ENCODE measurements at places on chromosomes 12 and 14.

DNA sequence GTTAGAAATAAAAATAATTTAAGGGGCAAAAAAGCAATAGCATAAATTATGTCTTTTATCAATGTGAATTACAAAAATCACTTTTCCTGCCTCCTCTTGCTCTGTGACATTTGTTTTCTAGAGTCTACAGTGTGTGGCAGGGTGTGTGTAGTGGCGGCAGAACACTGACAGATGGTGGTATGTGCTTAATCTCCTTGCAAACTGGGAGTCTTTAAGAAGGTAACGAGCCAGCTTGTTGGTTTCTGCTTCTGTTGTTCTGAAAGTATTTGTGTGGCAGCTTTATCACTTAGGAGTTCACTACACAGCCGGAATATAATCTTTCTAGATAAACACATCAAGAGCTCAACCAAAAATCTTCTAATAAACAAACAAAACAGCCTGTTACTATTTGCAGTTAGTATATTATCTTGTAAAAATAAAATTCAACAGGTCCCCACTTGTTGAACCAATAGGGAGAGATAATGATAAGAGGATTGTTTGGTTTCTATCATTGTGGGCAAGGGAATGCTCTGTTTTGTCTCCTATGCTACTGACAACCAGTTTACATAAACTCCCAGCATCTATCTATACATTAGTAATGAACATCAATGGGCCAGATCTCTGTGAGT, 13.0 kb downstream of the CDKL1 start:
- DNase-seq = no peak

- no peak for DNase-seq
These were observed 10.6 kb upstream of the TNFAIP2 start for GRCh38 chr14:103112400-103113243.

DNA sequence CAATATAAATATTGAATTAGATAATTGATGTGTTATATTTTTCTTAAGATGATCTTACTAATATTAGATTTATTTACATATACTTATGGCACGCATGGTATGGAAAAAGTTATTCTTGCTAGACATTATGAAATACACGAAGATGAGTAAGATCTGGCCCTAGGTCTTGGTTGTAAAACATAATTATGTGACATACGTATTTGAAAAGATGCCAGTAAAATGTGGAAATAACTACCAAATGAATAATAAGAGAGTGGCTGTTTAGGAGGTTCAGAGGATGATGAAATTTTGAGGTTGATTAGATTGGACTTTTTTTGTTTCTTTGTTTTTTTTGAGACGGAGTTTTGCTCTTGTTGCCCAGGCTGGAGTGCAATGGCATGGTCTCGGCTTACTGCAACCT, 41.3 kb downstream of the FANCM start:
- DNase-seq = no peak

DNA sequence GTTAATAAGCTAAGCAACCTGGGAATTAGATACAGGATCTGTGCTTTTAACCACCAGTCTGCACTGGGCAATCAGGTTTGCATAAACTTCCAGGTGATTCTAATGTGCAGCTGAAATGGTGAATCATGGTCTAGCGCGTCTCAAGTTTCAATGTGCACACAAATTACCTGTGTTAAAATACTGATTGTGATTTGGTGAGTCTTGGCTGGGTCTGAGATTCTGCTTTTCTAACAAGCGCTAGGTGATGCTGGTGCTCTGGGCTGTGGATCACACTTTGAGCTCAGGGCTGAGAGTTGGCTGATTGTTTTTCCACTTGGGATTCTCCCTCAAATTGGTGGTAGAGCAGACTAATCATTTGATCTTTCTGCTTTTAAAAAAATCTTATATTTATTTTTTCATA, 124.8 kb downstream of the C12orf75 start:
- no peak for DNase-seq

GRCh38 chr14:73455294-73455693, 3.1 kb downstream of the NUMB start:
- no peak for DNase-seq

DNA sequence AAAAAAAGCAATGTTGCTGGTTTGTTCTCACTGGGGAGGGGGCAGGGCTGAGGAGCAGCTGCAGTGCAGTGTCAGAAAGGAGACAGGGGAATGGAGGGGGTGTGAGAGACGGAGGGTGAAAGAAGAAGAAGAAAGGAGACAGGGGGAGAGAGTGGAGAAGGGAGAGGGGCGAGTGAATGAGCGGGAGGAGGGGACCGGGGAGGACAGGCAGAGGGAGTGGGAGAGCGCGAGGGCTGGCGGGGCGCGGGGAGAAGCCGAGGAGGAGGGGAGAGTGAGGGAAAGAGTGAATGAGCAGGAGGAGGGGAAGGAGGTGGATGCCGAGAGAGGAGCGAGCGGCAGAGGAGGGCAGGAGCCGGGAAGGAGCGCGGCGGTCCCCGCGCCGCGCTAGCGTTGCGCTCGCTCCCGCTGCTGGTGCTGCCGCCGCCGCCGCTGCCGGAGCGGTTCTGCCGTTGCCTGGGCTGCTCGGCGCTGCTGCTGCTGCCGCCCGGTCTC, at the start of gene NOVA1:
TSS of gene NOVA1 (minus strand) at position 445 of the 492 bp plus-strand sequence. CDS start 597 bp downstream, outside the sequence.
- DNase-seq = no peak

DNA sequence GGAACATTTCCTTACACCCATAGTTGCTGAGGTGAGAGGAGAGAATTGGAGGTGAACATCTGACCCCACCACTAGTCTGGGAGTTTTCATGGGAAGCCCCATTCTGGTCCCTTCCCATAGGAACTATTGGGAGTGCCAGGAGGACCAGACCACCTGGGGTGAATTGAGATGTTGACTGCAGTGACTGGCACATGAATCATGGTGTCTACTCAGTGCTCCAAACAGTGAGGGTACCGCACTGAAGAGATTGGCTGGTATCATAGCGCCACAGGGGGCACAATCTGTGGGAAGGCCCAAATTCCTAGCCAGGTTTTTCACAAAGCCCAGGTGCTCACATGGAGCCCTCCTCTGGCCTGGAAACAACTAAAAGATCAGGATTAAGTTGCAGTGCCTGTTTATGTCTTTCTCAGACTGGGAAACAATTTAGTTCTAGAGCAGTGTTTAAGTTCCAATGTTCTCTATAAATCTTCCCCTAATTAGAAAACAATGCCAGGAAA, 3.7 kb upstream of the RNASE9 start:
- DNase-seq = no peak

DNA sequence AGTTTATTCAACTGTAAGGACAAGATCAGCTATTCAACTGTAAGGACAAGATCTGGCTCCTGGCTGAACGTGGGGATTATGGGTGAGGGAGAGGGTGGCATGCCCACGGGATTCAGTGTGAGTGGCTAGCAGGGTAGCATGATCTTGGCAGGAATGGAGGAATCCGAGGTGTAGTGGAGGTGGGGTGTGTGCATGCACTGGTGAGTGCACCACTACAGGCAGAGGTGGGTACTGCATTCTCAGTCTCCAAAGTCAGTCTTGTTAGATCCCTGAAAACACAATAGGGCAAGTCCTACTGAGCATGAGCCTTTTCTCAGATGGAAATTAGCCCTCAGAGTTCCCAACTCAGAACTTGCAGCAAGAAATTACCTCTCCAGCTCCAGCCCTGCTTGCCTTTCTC, 32.2 kb upstream of the DCD start:
- DNase-seq = no peak

- DNase-seq = no peak
These were observed 184.4 kb upstream of the SLC38A2 start for GRCh38 chr12:46556819-46557524.

Measured in stimulated activated CD4-positive, alpha-beta T cell treated with anti-CD3 and anti-CD28 coated beads, Interleukin-1b, Interleukin-23, amount 100 ng/mL, for 1 hour (primary cell).